ENCODE measurements at places on chromosomes 4 and X.

DNA sequence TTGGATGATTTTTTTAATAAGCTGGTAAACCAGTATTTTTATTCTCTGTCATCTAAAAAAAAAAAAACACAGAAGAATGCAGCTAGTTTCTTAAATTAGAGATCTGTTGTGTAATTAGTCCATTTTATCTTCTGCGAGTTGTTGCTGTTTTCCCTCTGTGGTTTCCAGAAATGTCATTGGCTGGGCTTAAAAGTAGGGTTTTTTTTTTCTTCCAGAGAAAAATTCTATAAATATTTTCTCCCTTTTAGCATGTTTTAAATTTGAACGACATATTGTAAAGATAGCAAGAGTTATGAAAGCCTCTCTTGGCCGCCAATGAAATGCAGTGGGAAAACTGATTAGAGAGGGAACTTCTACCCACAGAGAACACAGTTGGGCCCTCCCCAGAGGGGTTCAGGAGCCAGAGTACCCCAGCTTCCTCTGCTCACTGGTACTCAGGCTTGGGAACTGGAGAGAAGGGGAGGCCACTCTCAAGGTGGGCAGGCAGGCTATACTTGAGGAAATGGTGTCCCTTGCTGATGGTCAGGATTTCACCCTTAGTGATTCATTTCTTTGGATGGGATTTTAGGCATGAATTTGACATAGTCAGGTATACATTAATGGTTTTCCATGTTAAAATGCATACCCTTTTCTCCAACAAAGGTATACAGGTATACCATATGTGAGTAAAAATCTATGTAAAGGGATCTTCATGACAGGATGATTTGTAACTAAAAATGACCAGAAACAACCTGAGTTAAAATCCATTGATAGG lies 166.1 kb downstream of the BCOR start:
- no peak for DNase-seq

DNA sequence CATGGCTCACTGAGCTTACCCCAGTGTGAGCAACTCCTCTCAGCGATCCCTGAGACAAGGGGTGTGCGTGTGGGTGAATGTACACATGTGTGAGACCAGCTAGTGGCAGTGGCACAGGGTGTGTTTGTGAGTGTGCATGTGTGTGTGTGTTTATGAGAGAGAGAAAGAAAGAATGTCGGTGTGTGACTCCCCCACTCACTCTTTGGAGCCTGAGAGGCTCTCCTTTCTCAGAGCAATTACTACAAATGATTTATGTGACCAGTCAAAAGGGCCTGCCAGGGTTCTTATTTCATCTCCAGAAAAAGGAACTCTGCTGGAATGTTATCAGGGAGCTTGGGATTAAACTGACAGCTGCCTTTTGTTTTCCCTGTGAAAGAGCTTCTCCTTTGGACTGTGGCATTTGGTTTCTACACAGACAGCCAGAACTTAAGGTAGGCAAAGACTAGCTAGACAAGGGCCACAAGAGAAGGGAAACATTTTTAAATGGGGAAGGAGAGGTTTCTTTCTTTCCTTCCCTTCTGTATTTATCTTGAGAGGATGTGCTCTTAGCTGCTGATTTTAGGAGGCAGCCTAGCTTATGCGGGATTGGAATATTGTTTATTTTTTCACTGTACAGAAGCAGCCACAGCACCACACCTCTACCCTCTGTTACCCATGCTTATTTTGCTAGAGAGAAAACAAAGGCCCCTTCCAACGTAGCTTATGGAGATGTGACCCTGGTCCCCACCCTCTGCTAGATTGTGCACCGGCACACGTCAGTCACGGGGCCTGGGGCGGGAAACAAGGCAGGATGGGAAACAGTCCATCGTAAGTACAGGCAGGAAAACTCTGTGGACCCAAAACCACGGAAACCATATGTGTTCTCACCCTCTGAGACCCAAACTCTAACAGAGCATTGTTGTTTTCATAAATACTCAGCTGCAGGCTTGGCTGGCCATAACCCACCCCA lies 143.5 kb downstream of the MGST2 start:
- no peak for DNase-seq

- no peak for DNase-seq
Observed at GRCh38 chr4:142088906-142089305, 452.5 kb downstream of the IL15 start.

- no peak for DNase-seq
Observed at GRCh38 chrX:13283950-13284546, 35.8 kb downstream of the ATXN3L start.

- DNase-seq: no peak
Observed at GRCh38 chr4:108126806-108127205, 41.9 kb downstream of the LEF1 start.

DNA sequence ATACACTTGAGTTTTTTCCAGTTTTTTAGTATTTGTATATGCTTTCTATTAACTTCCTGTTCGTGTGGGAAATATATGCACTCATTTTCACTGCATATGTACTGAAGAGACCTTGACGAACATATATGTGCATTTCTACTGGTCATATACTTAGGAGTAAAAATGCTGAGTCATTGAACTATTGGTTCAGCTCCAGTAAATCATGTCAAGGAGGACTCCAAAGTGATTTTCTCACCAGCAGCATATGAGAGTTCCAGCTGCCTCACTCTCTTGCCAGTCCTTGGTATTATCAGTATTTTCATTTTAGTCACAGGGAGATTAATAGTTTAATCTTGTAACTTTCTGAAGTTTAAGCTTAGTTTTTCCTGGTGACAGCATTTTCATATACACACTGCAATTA lies 2750.2 kb downstream of the ARAP2 start:
- no peak for DNase-seq

- DNase-seq: no peak
Observed at GRCh38 chr4:42917296-42917695, 24.8 kb downstream of the GRXCR1 start.

GRCh38 chrX:100745806-100746537 lies 14.1 kb upstream of the SYTL4 start:
- DNase-seq: no peak

DNA sequence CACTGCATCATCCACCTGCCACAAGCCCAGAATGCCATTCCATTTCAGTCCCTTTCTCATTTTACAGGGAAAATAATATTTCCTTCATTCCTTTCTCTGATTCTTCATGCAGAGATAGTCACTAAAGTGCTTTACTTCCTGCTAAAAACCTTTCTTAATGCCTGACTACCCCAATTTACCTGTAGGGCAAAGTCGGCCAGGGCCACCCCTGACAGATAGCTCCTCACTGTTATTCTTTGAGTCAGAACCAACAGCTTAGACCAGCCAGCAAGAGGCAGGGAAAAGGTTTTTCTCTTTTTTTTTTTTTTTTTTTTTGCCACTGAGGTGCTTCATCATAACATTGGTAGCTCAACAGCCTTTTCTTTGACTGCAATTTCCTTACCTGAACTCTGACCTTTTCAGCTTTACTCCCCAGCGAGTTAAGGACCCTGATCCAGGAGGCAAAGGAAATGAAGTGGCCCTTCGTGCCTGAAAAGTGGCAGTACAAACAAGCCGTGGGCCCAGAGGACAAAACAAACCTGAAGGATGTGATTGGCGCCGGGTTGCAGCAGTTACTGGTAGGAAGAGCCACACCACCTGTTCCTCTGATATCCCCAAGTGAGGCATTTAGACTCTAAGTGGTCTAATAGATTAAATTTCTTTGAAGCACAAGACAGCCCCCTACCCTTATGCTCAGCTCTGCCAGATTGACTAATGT lies 85.0 kb downstream of the ALPK1 start:
- DNase-seq: no peak

- DNase-seq: no peak
Observed at GRCh38 chrX:107560041-107560440, 68.3 kb upstream of the PRPS1 start.

- DNase-seq: peak; percentile 55
Observed at GRCh38 chr4:81505004-81505598, 33.4 kb upstream of the RASGEF1B start.

GRCh38 chr4:7801001-7801400 lies 138.7 kb downstream of the AFAP1 start:
- DNase-seq: no peak

DNA sequence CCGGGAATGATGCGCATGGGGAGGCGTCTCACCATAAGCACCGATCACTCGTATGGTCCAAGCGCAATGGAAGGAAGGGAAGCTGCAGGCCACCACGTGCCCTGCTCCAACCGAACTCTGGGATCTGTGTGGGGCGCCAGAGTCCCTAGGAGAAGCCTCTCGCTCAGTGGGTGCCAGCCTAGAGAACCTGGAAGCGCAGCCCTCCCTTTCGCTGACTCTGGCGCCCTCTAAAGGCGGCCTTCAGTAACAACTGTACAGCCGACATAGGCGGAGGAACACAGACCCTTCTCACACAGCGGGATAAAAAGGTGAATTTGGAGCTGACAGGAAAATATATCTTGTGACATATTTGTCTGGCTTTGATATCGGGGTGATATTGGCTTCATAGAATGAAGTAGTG lies 76.0 kb downstream of the INTS6L start:
- DNase-seq: peak; percentile 14

DNA sequence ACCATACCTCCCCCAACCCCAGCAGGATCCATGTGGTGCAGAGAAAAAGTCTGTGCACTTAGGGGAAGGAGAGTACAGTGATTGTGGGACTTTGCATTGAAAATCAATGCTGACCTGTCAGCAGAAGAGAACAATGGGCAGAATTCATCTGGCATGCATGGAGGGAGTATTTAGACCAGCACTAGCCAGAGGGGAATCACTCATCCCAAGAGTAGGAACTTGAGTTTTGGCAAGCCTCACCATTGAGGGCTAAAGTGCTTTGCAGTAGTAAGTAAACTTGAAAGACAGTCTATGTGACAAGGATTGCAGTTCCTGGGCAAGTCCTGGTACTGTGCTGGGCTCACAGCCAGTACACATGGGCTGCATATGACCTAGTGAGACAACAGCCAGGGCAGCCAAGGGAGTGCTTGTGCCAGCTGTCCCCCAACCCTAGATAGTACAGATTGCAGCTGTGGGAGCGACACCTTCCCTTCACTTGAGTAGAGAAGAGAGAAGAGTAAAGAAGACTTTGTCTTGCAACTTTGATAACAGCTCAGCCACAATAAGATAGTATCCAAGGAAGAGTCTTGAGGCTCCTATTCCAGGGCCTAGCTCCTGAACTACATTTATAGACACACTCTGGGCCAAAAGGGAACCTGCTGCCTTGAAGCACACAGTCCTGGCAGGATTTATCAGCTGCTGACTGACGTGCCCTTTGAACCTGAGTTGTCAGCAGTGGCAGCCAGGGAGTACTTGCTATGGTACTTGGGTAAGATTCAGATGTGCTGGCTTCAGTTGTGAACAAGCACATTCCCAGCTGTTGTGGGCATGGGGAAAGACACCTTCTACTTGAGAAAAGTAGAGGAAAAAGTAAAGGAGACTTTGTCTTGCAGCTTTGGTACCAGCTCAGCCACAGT lies 48.7 kb downstream of the HDX start:
- DNase-seq: no peak

DNA sequence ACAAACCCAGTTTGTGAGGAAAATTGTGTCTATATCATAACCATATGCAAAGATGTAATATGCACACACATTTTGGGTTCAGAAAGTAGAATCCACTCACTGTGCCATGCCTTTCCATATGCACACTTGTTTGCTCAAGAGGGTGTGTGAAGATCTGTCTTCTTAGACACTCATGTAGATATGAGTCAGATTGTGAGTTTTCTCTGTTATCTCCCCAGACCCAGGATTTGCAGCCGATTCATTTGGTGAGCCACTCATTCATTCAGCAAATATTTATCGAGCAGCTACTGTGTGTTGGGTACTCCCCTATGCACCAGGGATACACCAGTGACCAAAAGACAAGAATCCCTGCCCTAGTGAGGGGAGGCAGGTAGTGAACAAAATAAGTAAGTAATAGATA lies 81.5 kb downstream of the CLCN5 start:
- DNase-seq: no peak

DNA sequence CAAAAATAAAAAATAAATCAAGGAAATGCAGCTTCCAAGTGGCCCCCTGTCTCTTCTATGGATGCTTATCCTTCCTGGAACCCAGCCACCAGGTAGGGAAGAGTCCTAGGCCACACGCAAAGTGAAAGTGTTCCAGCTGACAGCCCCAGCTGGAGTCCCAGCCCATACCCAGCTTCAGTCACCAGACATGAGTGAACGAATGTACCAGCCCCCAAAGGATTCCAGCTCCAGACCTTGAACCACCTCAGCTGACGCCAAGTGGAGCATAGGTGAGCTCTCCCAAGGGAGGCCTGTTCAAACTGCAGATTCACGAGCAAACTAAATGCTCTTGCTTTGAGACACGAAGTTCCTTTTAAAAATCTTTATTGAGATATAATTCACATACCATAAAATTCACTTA lies 62.0 kb downstream of the BCOR start:
- no peak for DNase-seq

DNA sequence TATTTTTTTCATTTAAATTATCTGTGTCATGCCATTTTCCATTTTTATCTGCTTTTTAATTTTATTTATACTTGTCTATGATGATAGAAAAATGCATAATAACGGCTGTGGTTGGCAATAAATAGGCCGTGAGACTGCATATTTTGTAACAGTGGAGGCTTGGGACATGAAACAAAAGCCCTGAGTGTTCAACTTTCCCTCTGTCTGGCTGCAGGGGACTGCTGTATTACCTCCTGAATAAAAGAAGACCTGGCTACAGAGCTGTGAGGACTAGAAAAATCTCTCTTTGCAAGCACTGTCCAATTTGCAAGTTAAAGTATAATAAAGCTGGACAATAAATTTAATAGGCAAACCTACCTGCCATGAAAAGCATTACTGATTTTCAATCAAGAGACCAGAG lies 82.1 kb downstream of the MAGEB10 start:
- no peak for DNase-seq

DNA sequence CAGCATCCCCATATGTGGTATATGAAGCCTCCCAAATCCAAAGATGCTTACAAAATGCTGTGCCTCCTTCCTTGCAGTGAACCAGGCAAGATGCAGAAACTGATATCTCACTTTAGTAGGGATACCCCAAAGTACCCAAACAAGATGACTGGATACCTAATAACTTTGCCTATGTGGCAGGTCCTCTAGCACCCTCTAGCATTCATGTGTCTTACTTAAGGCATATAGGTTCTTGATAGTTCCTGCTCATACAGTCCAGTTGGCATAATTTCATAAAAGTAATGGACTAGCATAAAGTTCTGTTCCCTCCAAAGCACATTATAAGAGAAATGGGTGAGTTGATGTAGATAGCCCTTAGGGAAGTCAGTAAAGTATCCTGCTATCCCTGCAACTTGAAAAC lies 36.8 kb upstream of the SPP1 start:
- DNase-seq: no peak

DNA sequence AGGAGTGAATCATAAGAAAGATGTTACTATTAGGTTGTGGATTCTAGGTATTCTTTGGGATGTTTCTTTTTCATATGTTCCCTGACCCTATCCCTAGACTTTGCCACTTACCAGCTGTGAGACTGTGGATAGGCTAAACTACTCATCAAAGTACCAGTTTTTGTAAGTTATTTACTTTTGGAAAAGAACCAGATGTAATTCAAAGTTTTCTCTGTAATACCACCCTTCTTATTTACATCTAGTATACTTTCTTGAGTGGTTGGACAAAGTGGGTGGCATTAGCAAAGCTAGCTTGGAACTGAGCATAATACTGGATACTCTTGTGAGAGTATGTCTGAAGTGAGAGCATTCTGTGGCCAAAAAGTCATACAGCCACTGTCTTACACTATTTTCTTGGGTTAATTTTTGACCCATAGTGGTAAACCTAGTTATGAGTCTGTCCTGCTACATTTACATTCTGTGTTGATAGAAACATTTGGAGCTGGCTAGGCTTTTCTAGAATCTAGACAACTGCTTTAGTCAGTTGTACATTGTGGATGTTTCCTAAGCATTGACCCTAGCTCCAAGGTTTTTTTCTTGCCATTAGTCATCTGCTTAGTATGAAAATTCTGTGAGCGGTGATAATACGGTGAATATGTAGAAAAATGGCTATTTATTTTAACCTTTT lies 41.7 kb downstream of the KDM6A start:
- DNase-seq: no peak
